DMS153 (cell line): ENCODE measurements at places on chromosomes 7 and 10.

DNA sequence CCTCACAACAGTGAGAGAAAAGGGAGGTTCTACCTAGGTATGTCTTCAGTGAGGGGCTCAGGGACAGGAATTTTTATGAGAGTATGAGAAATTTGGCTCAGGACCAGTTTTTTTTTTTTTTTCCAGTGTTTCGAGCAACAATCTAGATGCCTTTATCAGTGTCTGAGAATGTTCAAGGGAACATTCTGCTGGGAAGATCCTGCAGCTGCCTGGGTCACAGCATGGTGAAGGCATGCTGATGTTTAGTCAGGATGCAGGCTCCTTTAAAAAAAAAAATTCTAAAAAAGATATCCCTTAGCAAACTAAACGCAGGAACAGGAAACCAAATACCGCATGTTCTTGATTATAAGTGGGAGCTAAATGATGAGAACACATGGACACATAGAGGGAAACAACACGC lies 31.0 kb downstream of the SBDS start:
- DNase-seq = no peak

- DNase-seq = no peak
Observed at GRCh38 chr10:17682236-17682946, 38.4 kb downstream of the STAM start.

DNA sequence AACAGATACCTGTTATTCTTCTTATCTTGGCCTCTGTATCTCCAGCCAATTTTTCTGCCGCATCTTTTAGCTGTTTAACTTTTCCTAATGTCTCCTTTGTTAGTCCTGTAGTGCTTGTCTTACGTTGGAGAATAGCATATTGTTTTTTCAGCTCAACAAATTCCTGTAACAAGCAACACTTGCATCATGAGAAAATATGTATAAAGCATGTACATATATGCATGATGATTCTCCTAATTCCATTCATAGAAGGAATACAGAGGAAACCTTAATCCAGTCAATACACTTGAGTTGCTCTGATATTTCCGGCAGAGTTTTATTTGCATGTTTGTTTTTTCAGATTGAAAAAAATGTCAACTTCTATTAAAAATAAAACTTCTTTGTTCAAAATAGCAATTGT lies 26.1 kb upstream of the LAMB1 start:
- DNase-seq = no peak

GRCh38 chr7:151394076-151395035 lies 15.5 kb downstream of the WDR86 start:
- no peak for DNase-seq

- DNase-seq = no peak
Observed at GRCh38 chr7:24108906-24109376, 175.0 kb upstream of the NPY start.
